ENCODE measurements at places on chromosomes 2 and 18. TPM values are rescaled to one million over a fixed set of nuclear protein-coding genes. Genes with fewer than 3 reads are reported as not detected.

- no peak for DNase-seq
Observed at GRCh38 chr18:59704146-59704545, 6.9 kb upstream of the CCBE1 start.

- no peak for DNase-seq
Observed at GRCh38 chr2:204026294-204026693, 89.7 kb downstream of the ICOS start.

GRCh38 chr2:140067661-140068060, 1287.5 kb upstream of the NXPH2 start:
- DNase-seq: no peak

DNA sequence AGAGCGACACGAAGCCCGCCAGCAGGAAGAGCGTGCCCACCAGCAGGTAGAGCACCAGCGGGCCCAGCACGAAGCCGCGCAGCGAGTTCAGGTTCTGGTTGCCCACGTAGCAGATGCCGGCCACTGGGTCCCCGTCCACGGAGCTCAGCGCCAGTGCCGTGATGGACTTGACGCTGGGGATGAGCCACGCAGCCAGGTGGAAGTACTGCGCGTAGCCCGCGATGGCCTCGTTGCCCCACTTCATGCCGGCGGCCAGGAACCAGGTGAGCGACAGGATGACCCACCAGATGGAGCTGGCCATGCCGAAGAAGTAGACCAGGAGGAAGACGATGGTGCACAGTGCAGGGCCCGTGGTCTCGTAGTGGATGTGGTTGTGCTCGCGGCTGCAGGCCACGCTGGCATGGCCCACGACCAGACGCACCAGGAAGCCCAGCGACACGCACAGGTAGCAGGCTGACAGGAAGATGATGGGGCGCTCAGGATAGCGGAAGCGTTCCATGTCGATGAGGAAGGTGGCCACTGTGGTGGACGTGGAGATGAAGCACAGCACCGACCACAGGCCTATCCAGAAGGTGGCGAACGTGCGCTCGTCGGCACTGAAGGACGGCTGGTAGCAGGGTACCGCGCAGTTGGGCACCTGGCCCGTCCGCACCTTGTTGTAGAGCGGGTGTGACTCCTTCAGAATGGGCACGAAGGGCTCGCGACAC, 2.1 kb downstream of the FZD5 start:
- no peak for DNase-seq

SLC5A7 gene
- total RNA-seq: not detected

DNA sequence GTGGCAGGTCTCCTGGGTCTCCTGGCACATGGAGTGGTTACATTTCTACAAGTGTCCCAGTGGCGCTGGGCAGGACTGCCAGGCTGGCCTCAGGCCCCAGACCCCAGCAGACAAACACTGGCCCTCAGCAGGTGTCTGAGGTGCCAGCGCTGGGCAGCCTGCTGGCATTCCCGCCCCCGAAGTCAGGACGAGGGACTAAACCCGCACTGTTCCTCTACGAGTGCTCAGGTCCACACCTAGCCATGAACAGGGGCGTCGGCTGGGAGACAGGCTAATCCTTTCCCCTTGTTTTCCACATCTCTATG, 12.8 kb downstream of the SNED1 start:
- no peak for DNase-seq

DNA sequence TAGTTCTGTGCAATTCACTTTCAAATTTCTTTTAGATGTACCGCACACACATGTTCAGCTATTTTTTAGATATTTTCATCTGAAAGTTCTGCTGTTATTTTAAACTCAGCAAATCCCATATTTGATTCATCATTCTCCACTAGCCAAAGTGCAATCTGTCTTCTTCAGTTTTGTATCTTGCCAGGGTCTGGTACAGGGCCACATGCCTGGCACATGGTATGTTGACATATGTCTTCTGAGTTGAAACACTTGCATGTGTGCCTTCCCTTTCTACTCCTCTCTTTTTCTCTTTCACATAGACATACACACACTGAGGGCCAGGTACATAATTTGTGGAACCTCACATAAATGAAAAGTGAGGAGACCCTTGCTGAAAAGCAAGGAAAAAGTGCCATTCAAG, 25.7 kb upstream of the SESTD1 start:
- DNase-seq: no peak

DNA sequence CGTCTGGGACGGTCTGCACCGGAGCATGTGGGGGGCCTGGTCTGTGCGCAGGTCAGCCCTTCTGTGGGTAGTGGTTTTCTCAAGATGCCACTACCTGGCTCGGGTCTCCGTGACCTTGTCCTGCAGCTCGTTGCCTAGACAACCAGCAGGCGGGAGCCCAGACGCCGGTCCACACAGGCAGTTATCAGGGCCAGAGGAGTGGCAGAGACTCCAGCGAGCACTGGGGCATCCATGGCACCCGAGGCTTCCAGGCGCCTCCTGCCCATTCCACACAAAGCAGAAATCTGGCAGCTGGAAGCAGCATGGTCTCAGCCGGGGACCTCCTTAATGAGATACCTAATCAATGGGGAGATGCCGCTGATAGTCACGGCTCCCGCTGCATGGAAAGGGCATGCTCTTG, 156.1 kb downstream of the FAM210A start:
- no peak for DNase-seq
